Muscle of leg (tissue), 16 donors: ENCODE measurements at places on chromosomes 5 and 9. TPM values are rescaled to one million over a fixed set of nuclear protein-coding genes. Genes with fewer than 3 reads are reported as not detected.

Gene SMIM33
- total RNA-seq, result not detected

Gene ST8SIA4
- 9.3 TPM for total RNA-seq

DNA sequence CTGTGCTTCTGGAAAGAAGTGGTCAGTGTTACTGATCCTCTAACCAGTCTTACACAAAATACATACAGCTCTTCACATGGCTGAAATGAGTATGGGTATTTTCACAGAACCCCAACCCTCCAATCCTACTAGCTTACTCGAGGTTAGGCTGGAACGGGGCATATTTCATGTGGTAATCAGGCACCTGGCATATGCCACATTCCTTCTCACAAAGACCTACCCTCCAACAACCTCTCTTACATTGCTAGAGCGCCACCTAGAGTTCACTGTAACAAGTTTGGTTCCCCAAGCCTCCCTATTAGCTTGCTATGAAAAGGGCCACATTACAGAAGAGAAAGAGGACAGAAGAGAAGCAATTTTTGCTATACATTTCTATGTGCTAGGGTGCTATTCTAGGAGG, 597.3 kb downstream of the PRELID2 start:
- peak; percentile 22 for DNase-seq

Gene CDH18
- total RNA-seq, result 13.4 TPM
